ENCODE measurements at places on chromosomes 16 and 17. TPM values are rescaled to one million over a fixed set of nuclear protein-coding genes. Genes with fewer than 3 reads are reported as not detected.

Gene KCTD19
- 13.1 TPM for polyA plus RNA-seq

Gene SEPTIN12
- 14.6 TPM for polyA plus RNA-seq

Gene OR1A1
- 0.18 TPM for polyA plus RNA-seq

Gene KRT9
- not detected for polyA plus RNA-seq

Data from left lung (tissue), 14 donors.